ENCODE measurements at places on chromosomes 6 and 20.

DNA sequence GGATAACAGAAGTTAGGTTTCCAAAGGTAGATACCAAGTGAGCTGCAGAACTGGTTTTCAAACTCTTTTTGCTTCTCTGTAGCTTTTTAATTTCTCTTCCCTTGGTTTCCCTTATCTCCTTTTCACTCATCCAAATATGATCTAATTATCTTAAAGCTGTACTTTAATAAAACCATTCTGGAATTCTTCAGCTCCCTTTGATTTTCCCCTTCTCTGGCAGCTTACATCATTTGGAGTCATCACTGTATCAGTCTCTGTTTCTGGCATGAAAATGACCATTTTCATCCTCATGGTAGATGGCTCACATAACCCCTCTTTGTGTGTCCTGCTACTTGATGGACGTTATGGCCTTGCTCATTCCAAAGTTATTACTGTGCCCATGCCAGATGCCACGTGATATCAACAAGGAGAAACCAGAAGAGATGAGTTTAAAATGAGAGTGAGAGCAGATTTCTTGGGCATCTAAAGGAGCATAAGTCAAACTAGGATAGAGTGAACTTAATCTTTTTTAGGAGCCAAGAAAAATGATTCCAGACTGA is 620.2 kb downstream of the QKI start:
- no peak for DNase-seq

GRCh38 chr6:137647762-137648447 is 153.7 kb upstream of the OLIG3 start:
- DNase-seq = no peak

DNA sequence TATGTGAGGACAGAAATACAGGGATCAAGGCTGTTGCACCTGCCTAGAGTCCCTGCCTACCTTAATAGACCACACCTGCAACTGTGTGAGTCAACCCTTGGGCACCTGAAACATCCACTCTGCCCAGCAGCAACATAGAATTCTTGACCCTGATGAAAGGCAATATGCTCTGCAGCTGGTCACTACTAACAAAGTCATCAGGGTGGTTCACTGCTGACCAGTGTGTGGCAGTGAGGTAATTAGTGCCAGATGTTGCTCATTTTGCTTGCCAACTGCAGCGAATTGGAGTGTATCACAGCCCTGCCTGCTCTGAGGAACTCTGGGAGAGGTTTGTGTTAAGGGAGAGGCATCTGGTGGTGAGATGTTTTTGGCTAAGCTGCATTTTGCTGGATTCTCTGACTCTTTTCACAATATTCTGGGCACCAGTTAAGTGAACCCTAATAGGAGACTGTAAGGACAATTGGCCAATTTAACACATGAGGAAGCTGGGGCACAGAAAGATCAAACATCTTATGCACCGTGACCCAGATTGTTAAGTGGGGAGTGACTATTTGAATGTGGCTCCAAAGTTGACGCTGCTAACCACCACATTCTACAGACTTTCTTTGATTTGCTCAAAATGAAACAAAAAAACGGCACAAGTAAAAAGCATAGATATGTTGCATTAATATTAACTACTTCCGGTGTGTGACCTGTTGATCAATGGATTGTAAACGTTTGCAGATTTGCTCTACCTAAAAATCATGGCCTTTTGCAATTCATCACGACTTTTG is 61.9 kb upstream of the OPRM1 start:
- DNase-seq = no peak

DNA sequence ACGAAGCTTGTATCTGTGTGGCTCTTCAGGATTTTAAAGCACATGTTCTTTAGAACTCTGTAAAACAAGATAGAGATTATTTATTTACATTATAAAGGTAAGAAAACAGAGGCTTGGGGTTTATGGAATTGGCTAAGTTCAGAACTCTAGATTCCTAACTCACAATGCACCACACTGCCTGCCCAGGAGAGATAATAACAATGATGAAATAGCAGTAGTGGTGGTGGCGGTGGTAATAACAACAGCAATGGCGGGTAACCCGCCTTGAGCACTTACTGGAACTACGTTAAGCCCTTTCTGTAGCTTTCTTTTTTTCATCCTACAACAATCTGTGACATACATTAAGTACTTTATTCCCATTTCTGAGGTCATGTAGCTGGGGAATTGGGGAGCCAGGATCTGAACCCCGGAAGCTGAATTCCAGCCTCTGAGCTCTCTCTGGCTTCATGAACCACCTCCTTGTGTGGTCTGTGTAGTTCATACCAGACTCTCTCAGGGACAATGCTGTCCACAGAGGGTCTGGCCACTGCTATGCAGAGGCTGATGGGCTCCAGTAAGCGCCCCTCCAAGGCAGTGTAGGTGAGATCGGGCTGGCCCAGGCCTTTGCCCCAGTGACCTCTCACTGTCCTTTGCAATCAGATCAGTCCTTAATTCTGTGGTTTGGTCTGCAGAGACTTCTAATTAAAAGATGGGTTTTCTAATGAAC is 260.9 kb downstream of the SLC24A3 start:
- no peak for DNase-seq

DNA sequence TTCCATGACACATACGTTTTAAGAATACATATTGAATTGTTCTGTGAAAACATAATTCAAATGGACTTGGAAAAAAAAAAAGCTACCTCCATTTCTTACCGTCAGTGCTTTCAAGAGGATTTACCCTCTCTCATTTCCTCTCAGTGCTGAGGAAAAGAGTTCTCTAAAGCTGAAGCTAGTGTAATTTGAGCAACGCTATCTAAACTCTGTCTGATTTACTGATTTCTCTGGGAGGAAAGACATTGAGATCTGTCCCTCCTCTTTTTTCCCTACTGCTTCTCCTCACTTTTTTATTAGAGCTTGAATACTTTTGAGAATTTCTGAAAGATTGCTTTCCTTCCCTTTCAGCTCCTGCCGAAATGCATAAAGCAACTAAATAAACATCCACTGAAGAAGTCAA is 41.2 kb upstream of the GRIK2 start:
- DNase-seq = no peak

DNA sequence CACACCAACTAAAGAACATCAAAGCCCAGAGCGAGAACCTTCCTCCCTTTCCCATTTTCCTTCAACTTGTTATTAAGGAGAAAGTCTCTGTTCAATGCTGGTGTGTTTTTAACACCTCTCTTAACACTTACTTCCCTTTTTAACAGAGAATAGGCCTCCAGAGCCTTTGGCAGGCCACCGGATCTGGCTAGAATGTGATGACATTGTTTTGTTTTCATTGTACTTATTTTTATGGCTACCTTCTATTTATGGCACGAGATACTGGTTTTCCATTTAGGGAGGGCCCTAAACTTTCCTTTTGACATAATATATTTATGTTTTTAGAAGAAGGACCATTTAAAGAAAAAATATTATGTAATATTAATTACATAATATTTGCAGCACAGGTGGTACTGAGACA is 21.6 kb downstream of the TCF15 start:
- DNase-seq = no peak

DNA sequence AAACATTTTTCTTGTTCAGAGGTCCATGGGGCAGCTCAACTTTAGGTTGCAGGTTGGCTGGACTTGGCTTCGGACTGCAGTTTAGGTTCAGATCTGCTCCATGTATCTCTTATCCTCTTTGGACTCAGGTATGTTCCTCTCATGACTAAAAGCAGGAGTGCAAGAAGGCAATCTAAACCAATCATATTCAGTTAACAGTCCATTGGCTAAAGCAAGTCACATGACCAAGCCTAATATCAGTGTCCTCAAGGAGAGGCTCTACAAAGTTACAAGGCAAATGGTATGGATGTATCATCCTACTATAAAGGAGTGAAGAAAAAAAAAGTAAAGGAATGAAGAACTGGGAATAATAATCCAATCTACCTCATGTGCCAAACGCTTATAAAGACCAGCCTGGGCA is 2.5 kb upstream of the ACTR5 start:
- no peak for DNase-seq

DNA sequence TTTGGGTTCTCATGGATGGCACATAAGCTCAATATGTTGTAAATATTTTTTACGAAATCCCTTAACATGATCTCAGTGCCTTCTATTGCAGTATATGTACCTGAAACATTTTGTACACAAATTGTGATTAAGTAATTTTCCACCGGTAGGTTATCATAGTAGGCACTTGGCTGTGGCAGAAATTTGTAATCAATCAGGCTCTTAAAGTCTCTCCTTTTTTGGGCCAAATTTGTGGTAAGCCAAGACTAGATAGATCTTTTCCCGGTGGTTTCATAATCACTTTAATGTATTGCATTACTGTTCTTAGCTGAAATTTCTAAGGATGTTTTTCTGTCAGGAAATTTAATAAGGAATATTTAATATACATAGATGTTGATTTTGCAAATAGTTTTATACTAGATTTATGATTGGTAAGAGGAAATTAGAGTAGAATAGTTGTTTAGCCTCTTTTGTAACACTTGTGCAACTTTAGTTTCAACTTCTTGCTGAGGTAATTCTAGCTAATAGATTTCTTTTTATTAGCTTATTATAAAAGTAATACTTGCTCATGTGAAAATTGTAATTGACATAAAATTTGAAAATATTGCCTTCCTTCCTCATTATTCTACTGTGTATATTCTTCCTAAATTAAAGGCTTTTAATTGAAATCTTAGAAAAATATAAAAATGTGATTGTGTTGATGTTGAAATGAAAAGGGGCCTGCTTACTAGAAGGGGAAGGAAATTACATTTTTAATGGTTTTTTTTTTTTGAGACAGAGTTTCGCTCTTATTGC is 3.2 kb downstream of the PCMT1 start:
- no peak for DNase-seq

DNA sequence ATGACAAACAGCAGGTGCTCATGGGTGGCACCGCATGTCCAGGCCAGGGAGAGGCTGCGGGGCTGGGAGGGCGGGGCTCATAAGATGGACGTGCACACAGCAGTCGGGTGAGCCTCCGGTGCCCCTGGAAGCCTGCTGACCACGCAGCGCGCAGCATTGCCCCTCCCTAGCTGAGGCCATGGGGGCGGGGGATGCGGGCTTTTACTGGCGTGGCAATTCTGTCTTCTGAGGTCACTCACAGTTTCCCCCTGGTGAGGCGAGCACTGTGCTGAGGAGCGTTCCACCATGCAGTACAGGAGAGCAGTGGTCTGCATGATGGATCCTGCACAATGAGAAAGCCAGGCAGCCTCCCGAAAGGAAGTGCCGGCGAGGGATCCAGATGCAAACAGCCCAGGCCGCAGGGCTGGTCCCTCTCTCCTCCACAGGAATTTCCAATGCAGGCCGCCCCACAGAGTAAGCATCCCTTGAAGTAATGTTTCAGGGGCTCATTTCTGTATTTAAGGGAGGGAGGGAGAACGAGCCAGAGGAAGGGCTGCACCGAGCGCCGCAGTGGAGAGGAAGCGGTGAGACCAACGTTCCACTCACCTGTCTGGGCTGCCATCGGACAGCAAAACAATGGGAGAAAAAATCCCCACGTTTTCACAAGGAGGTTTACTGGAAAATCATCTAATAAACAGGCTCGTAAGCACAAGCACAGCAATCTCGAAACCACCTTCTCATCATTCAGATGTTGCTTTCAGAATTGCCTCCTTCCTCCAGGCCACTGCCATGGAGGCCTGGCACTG is 56.0 kb downstream of the IRF4 start:
- no peak for DNase-seq

- no peak for DNase-seq
Measured at GRCh38 chr20:11084508-11084907, 410.7 kb upstream of the JAG1 start.

DNA sequence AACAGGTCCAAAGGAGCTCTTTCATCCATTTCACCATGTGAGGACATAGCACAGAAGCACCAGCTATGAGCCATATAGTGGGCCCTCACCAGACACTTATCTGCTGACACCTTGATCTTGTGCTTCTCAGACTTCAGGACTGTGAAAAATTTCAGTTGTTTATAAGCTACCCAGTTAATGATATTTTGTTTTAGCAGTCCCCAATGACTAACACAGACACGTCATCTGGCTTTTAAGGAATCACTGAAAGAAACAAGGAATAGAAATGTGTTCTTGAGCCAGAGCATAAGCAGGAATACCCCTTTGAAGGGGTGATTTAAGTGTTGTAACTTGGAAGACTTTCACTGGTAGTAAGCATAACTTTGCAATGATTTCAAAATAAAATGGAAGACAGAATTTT is 214.7 kb upstream of the PTCHD4 start:
- DNase-seq = no peak

DNA sequence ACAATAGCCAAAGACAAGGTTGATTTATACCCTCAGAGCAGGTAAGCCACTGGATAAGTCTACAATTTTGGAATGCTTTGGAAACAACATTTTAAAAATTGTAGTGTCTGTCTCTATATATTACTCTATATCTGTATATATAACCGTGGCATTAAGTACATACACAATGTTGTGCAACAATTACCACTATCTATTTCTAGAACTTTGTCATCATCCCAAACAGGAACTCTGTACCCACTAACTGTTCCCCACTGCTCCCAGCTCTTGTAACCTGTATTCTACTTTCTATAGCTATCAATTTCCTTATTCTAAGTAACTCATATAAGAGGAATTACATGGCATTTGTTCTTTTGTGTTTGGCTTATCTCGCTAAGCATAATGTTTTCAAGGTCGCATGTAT is 78.2 kb upstream of the ASCC3 start:
- DNase-seq = no peak

DNA sequence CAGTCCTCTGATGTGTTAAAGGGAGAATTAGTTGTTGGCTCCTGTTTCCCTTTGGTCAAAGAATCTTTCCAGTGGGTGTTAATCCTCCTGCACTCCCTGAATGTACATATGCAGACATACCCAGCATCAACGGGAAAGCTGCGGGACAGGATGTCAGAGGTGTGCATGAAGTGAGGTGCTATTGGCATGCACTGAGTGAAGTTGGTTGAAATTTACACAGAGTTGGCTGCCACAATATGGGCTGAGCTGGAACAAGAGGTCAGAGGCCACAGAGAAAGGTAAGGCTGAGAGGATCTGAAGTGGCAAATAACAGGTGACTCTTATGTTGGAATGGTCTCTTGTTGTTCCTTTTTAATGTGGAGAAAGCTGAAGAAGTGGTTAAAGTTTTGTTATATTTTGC is 82.7 kb upstream of the AKIRIN2 start:
- DNase-seq = no peak

DNA sequence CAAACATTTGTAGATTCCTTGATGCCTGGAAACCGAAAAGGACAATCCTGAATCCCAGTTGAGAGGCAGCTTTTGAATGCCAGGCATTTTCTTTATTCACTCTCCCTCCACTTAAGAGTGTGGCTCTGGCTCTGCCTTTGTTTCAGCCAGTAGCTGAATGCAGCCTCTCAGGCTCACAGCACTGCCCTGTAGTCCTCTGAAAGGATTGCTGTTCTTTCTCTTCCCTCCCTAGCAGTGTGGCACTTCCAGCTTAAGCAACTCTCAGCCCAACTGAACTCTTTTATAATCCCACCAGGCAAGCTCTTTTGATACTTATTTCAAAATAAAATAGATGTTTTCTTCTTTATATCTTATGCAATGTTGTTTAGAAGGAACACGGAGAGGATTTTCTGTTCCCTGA is 415.6 kb downstream of the GJA1 start:
- no peak for DNase-seq

DNA sequence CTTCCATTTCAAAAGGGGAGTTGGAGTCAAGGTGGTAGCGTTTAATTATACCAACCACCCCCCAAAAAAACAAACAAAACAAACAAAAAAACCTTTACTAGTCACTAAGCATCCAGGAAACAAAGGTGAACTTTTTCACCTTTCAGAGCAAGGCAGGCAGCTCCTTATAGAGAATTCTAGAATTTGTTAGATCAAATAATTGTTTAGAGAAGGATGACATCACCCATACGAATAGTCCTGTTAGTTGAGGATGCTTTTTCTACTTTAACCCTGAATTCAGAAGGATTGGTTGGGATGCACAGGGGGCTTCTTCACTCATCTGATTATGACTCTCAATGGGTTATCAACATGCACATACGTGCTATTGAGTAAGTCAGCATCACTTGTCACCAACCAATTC is 44.3 kb downstream of the GNAS start:
- DNase-seq = no peak

Measured in stimulated activated CD8-positive, alpha-beta memory T cell treated with anti-CD3 and anti-CD28 coated beads, Interleukin-4, amount 100 ng/mL, for 1 hour (primary cell).